Activated naive CD4-positive, alpha-beta T cell treated with anti-CD3 and anti-CD28 coated beads for 36 hours (primary cell): ENCODE measurements at places on chromosomes 7 and 10. TPM values are rescaled to one million over a fixed set of nuclear protein-coding genes. Genes with fewer than 3 reads are reported as not detected.

- DNase-seq: peak; percentile 13
Observed at GRCh38 chr7:149770728-149771636, 2.4 kb downstream of the ZNF467 start.

DNA sequence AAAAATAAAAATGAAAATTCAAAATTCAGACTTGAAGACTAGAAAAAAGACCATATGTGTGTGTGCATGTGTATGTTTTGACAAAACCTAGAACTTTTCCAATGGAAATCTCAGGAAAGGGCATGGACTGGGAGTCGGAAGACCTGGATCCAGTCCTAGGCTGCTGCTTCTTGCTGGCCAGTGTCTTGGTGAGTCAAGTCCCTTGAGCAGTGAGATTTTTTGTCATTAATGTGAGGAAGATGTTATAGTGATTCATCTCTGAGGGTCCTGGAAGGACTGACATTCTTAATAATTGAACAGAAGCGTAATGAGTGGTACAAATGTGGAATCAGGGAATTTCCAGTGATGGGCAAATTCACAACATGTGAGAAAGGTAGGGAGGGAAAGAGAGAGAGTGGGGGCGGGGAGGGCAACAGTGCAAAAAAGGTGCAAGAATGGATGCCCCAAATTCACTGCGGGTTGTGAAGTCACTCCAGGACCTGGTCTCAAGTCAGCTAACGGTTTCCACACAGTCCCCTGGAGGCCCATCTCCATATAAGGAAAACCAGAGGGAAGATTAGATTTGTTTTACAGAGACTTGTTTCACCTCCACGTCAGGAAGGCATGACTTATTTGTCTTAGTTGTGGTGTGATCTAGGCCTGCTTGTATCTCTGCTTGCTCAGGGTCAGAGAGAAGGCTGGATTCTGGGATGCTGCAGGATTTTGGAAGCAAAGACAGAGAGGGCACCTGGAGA, 201.7 kb downstream of the BUB3 start:
- no peak for DNase-seq

UNCX gene
- not detected for total RNA-seq

PAX4 gene
- total RNA-seq: not detected

DNA sequence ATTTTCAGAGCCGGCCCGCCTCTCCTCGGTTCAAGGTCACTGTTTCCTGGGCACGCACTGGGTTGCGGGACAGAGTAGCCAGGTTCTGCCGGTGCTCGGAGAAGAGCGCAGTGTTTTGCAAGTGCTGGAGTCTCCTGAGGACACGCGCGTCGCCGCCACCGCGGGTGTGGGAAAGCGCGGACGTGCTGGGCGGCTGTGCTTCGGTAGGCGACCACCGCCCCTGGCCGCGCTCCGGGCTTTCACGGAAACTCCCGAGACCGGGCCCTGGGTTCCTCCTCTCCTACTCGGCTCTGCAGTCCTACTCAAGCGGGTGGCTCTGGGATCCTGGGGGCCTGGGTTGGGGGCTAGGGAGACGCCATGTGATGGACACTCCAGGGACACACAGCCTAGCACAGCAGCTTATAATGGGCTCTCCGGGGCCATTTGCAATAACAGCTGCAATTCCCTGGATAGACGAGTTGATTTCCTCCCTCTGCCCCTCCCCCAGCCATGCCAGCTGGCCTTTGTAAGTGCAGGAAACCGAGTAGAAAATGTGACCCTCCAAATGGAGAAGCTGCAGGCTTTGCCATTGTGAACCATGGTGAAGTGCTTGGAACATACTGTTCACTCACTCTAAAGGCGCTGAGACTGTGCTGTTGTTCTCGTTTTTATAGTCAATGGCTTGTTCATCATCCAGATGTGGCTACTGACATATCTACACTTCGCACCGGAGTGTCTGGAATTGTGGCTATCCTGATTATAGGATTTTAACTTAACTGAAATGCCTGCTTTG, 2.1 kb downstream of the FRAT1 start:
- DNase-seq: peak; percentile 31

GRCh38 chr10:124206616-124207015, 113.2 kb upstream of the CHST15 start:
- no peak for DNase-seq

DNA sequence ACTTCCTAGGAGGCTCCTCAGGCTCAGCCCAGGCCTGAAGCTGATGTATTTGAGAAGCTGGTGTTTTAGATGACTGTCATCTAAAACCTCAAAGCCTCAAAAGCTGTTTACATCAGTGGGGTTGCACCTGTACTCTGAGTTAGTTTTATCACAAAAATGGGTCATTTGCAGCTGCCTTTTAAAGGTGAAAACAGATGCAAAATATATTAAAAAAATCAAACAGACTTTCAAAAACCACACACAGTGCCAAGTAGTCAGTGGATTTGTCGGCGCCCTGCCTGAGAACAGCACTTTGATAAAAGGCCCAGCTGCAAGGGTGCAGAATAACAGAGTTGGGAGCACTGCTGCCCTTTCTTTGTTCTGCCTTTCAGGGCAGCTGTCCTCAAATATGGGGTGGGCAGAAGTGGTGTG, 103.0 kb downstream of the VOPP1 start:
- DNase-seq: peak; percentile 53

DNA sequence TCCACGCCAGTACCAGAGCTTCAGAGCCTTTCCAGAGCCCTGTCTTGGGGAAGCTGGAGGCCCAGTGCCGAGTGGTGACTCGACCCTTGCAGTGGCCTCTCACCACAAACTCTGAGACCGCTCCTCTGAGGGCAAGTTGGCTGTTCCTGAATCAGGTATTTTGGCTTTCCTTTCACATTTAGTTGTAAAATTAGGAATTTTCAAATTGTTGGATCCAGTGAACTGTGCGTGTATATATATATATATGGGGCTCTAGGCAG, 128.7 kb upstream of the UNC5B start:
- DNase-seq: no peak

DNA sequence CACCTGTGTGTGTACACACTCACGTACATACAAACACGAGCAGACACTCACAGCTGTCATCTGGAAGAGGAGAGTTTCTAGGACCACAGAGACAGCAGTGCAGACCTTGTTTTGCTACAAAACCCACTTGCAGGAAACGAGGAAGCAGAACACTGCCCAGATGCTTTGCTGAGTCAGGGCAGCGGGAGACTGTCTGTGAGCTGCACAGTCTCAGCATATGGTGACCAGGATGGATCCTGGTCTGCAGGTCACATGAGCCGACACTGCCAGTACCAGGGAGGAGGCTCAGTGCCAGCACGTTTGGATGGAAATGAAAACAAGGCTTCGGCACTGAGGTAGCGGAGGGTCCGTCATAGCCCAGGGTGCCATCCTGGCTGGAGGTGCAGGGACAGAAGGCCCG, 117.6 kb upstream of the DPP6 start:
- DNase-seq: no peak

GRCh38 chr10:113458451-113458850, 94.4 kb upstream of the HABP2 start:
- no peak for DNase-seq

- DNase-seq: no peak
Observed at GRCh38 chr10:18419945-18420344, 231.4 kb downstream of the NSUN6 start.

DNA sequence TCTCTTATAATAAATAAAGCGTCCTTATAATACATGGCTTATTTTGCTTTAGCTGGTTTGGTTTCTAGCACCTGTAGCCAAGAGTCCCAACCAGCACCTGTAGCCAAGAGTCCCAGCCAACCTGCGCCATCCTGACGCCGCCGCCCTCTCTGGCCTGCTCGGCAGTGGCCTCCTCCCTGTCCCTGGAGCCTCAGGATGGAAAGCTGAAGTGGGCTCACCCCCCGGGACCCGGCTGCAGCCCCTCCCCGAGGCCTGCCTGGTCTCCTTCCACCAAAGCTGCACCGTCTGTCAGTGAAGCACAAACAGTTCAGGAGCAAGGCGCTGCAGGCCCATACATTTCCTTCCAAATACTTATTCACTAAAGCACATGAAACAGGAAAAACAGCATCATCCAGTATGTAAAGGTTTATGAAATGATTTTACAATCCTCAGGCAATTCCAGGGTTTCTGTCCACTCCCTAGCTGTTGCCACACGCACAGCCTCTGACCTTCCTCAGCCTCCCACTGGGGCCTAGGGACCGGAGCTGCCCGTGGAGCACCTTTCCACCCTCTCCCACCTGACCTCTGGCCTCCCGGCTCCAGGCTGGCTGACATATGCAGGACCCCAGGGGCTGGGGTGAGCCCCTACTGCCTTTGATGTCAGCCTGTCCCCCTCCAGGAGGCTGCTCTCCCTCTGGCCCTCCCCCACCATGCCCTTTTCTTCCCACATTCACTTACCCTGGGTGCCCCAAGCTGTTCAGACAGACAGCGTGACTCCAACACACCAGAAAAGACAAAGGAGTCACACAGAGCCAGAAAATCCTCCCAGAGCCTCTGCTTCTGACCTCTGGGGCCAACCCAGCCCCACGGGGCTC, 149.6 kb upstream of the PPP2R2D start:
- DNase-seq: no peak

- DNase-seq: no peak
Observed at GRCh38 chr10:6535156-6535764, 44.8 kb downstream of the PRKCQ start.

- no peak for DNase-seq
Observed at GRCh38 chr10:130551676-130552075, 415.5 kb downstream of the GLRX3 start.

- DNase-seq: no peak
Observed at GRCh38 chr7:27162561-27163287, 2.6 kb downstream of the HOXA9 start.

- DNase-seq: no peak
Observed at GRCh38 chr7:27693794-27694193, 31.1 kb upstream of the HIBADH start.

SAP25 gene
- total RNA-seq: 15.7 TPM

- peak; percentile 23 for DNase-seq
Observed at GRCh38 chr10:14587540-14588083, 187.1 kb downstream of the FAM107B start.

- DNase-seq: no peak
Observed at GRCh38 chr10:18201877-18202276, 61.7 kb downstream of the CACNB2 start.

DNA sequence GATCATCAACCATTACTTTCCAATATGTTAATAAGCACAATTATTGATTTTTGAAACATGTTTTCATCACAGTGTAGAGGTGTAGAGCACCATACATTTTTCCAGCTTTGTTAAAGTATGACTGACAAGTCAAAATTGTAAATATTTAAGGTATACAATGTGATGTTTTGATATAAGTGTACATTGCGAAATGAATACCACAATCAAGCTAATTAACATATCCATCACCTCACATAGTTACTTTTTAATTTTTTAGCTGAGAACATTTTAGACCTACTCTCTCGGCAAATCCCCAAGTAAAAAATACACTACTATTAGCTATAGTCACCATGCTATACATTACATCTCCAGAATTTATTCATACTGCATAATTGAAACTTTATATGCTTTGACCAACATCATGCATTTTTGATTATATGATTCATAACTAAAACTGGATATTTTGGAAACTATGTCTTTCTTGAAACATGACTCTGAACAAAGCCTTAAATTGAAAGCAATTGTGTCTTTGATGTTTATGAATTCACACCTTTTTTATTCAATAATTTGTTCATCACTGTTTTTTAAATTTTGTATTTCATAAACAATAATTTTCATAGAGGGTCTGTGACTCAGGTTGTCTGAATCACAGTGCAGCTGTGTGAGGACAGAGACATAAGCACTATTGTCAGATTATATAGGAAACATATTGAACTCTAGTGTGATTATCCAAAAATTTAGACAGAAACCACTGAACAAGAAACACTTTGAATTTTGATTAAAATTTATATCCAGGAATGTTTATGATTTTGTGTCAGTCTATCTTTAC, 486.1 kb downstream of the SEMA3D start:
- no peak for DNase-seq

SFTPD gene
- total RNA-seq: not detected

DNA sequence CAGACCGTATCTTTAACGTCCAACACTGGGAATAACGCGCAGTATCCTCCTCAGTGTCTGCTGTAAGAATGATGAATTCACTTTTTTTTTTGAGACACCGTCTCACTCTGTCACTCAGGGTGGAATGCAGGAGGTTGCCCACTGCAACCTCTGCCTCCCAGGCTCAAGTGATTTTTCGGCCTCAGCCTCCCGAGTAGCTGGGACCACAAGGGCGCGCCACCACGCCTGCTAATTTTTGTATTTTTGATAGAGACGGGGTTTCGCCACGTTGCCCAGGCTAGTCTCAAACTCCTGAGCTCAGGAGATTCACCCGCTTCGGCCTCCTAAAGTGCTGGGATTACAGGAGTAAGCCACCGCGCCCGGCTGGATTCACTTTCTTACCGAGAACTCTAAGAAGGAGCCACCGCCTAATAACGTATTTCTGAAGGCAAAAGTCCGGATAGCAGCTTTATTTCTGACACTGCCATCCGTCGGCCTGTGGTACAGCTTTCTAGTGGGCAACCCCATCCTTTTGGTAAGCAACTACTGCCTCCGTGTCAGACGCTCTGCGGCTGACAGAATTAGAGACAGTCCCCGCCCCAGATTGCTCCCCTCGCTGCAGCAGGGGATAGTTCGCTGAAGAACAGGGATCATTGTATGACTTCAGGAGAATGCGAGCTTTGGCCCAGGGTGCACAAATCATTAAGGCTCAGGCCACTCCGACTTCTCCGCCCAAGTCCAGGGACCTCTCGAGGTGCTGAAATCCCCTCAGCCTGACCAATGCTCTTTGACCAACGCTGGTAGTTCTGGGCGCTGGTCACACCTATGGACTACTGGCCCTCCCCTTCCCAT, 662 bp downstream of the POLR3A start:
- peak; percentile 43 for DNase-seq

GRCh38 chr7:41197769-41198168, 505.1 kb downstream of the INHBA start:
- DNase-seq: no peak

NIPSNAP2 gene
- 57.6 TPM for total RNA-seq

DNA sequence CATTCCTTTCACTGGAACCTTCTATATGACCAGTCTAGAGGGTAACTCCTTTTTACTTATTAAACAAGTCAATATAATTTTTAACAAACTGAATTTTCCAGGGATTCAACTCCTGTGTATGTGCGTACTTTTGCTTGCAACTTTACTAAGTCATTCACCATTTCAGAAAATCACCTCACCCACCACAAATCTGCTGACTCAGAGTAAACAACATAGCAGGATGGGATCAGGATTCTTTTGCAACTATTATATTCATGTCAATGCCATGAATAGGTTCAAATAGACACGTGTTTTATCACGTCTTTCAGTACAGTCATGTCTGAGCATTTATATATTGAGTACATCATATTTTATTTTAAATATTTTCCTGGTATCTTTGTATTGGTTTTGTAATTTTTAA, 14.5 kb downstream of the CTTNBP2 start:
- no peak for DNase-seq

MRLN gene
- total RNA-seq: not detected

DNA sequence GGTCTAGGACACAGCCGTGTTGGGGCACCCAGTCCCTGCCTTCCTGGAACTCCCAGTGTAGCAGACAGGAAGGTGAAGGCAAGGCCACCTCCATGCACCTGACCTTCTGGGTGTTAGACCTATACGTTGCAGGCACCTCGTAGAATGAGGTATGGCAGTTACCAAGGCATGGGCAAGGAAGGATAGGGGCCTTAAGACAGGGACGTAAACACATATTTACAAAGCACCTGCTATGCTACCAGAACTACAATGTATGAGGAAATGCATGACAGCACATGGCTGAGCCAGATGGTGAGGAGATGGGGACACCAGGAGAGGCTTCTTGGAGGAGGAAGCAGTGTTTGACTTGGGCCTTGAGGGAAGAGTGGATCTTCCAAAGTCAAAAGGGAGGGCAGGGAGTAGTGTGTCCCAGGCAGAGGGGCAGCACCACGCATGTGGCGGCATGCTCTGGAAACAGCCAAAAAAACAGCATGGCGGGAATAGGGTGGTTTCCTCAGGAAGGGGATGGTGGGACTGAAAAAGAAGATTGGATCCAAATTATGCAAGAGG, 231.2 kb downstream of the FANK1 start:
- DNase-seq: no peak
